ENCODE measurements at places on chromosomes 1 and 21. TPM values are rescaled to one million over a fixed set of nuclear protein-coding genes. Genes with fewer than 3 reads are reported as not detected.

DNA sequence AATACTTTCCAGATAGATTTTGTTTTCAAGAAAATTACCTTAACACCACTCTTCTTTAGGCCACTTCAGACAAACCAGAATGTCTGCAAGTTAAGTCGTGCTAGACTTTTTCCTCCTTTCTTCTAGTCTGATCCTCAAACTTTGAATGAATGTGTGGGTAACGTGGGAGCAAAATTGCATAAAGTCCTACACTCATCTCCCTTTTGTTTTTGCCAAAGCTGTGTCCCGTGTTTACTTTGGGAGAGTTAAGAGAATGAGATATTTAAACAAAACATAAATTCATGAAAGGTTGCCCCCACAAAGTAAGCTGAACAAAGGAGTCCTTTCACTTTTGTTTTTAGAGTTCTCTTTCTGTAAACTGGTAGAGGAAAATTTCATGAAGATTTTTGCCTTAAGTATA is 16.9 kb upstream of the VAMP3 start:
- DNase-seq = no peak

Gene SYDE2
- 4.8 TPM for total RNA-seq

Gene NPHP4
- 4.0 TPM for total RNA-seq

Gene RGS13
- total RNA-seq = not detected

- no peak for DNase-seq
Observed at GRCh38 chr1:228190778-228191177, 17.1 kb upstream of the OBSCN start.

- no peak for DNase-seq
Observed at GRCh38 chr1:201925981-201926645, 20.2 kb downstream of the LMOD1 start.

- no peak for DNase-seq
Observed at GRCh38 chr1:175209493-175209921, 16.9 kb upstream of the KIAA0040 start.

Gene TTC22
- not detected for total RNA-seq

GRCh38 chr1:229582715-229583114 is 24.2 kb upstream of the ABCB10 start:
- DNase-seq = no peak

GRCh38 chr1:67213164-67213563 is 46.9 kb downstream of the IL23R start:
- DNase-seq = peak; percentile 65

GRCh38 chr1:15997076-15997585 is 6.9 kb upstream of the SRARP start:
- DNase-seq = no peak

DNA sequence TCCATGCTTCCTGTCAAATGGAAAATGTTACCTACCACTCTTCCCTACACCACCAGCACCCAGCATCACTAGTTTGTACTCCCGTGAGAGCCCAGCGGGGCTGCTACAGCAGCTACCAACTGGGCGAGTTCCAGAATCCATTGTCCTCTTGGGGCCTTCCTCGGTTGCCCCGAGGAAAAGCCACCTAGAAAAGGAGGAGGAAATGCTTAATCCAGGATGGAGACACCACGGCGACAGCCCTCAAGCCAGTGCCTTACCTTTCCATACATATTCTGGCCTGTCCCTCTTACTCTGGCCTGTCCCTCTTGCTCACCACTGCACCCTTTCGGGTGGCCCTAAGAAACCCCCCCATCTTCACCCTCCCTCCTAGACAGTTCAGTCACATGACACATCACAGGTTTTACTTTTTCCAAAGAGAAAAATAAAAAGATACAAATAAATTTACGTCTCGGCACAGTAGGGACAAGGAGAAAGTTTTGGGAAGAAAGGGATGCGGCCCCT is 478 bp downstream of the RIT1 start:
- peak; percentile 71 for DNase-seq

GRCh38 chr1:167328816-167329483 is 108.3 kb downstream of the POU2F1 start:
- no peak for DNase-seq

DNA sequence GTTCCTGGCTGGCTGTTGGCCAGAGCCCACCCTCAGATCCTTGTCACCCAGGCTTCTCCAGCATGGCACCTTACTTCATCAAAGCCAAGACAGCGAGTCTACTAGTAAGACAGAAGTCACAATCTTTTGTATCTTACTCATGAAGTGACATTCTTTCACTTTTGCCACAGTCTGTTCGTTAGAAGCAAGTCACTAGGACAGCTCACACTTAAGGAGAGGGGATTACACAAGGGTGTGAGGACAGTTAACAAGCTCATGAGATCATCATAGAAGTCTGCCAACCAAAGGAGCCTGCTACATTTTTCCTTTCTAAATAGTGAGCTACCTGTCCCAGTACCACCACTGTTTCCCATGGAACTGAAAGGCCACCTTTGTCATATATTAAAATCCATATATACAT is 61.5 kb downstream of the PACC1 start:
- DNase-seq = peak; percentile 66
